ENCODE measurements at places on chromosomes 1 and 21. TPM values are rescaled to one million over a fixed set of nuclear protein-coding genes. Genes with fewer than 3 reads are reported as not detected.

MAEL gene
- 8.5 TPM for total RNA-seq

TNFAIP8L2 gene
- total RNA-seq, result 0.56 TPM

- no peaks in the 10 kb centered on the region for H3K4me1 ChIP-seq
- no peak overlapping the region for H3K27ac ChIP-seq
- H3K36me3 ChIP-seq, result peaks cover 70% of the 10 kb centered on the region
These were observed 36.4 kb downstream of the VPS26C start for GRCh38 chr21:37230632-37231248.

GRCh38 chr21:41584603-41585176 lies 76.7 kb upstream of the TMPRSS2 start:
- no peak overlapping the region for H3K27ac ChIP-seq
- no peak for DNase-seq
- H3K27me3 ChIP-seq, result no peaks in the 10 kb centered on the region

DNA sequence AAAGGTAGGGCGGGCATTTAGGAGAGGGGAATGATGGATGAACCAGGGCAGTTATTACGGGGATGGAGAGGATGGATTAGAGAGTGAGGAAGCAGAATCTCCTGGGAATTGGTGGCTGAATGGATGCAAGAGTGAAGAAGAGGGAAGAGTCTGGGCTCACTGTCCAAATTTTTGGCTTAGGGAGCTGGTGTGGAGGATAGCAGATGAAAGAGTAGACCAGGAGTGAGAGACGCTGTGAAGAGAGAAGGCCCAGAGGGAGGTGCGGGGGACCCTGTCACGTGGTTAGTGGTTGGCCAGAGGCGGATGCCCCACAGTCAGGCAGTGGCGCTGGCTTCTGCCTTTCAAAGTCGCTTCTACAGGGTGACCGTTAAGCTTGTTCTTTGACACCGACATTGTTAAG lies 78.4 kb downstream of the PEX14 start:
- H3K36me3 ChIP-seq, result no peaks in the 10 kb centered on the region
- H3K4me3 ChIP-seq, result no peak overlapping the region
- no peak for DNase-seq
- no peaks in the 10 kb centered on the region for H3K27me3 ChIP-seq
- no peaks in the 10 kb centered on the region for H3K4me1 ChIP-seq
- H3K27ac ChIP-seq, result no peak overlapping the region

GRCh38 chr1:46333300-46334029 lies 7.1 kb upstream of the NSUN4 start:
- no peaks in the 10 kb centered on the region for H3K27me3 ChIP-seq
- H3K36me3 ChIP-seq, result no peaks in the 10 kb centered on the region
- no peak for DNase-seq
- no peak overlapping the region for H3K27ac ChIP-seq
- no peaks in the 10 kb centered on the region for H3K4me1 ChIP-seq

DNA sequence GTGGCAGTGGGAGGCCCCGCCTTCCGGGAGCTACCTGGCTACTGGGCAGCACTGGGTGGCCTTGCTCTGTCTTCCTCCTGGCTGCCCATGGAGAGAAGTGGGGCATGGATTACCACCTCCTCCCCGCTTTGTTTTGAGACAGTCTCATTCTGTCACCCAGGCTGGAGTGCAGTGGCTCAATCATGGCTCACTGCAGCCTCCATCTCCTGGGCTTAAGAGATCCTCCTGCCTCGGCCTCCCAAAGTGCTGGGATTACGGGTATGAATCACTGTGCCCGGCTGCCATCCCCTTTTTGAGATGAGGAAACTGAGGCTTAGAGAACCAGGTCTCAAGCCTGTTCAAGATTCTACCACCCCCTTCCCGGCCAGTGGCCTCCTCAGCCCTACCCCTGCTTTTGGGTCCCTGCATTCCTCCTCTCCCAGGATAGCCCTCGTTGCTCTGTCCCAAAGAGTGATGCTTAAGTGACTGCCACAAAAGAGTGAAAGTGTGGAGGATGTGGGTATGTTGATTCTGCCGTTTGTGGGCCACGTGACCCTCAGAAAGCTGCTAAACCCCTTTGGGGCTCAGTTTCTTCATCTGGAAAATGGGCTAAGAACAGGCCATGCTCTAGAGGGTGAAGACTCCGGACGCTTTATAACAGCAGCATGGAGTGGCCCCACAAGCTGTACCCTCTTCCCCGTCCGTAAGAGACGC lies 7.8 kb downstream of the HES3 start:
- peaks cover 9% of the 10 kb centered on the region for H3K36me3 ChIP-seq
- H3K27me3 ChIP-seq, result no peaks in the 10 kb centered on the region
- H3K4me3 ChIP-seq, result no peak overlapping the region
- H3K27ac ChIP-seq, result no peak overlapping the region
- DNase-seq, result no peak
- H3K4me1 ChIP-seq, result no peaks in the 10 kb centered on the region

GRCh38 chr1:242245255-242245654 lies 246.4 kb upstream of the MAP1LC3C start:
- DNase-seq, result no peak
- no peak overlapping the region for H3K4me3 ChIP-seq
- no peaks in the 10 kb centered on the region for H3K36me3 ChIP-seq
- no peaks in the 10 kb centered on the region for H3K4me1 ChIP-seq

All from right atrium auricular region (tissue), 2 donors.